ENCODE measurements at places on chromosomes 12 and 14.

DNA sequence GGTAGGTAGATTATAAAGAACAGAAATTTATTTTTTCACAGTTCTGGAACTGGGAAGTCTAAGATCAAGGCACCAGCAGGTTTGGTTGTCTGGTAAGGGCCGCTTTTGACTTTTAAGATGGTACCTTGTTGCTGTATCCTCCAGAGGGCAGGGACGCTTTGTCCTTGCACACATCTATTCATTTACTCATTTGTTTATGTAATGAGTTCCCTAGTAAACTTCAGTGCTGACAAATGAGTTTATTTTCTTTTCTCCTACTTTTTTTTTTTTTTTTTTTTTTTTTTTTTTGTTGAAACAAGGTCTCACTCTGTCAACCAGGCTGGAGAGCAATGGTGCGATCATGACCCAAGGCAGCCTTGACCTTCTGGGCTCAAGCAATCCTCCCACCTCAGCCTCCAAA lies 195.7 kb downstream of the FBXL14 start:
- no peak for DNase-seq

DNA sequence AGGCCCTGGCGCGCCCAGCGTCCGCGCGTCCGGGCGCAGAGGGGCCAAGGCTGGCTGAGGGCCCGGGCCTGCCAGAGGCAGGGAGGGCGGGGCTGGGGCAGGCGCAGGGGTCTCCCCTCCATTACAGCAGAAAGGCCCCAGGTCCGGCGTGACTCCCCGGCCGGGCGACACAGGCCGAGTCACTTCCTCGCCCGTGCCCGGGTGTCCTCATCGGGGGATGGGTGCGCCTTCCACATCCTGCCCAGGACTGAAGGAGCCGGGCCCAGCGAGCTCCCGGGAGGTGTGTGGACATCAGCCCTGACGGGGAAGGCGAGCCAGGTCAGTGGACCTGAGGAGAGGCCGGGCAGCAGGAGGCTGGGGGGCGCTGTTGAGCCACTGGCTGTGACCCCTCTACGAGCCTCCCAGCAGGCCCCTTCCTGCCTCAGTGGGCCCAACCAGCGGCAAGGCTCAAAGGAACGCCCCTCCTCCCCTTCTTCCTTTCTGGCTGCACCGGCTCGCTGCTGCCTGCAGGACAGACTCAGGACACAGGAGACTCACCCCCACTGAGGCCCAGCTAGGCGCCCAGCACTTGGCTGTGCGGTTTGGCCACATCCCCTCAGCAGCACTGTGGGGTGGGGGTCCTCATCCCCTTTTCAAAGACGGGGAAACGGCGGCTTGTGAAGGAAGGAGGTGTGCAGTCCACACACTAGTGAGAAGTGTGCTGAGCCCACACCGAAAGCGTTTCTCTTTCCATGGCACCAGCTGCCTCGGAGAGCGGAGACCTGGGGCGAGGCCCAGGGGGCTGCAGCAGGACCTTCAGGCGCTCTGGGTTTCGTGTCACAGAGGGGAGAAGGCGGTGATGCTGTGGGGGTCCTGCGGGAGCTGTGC lies 606 bp downstream of the TNFAIP2 start:
- DNase-seq, result peak; percentile 39

DNA sequence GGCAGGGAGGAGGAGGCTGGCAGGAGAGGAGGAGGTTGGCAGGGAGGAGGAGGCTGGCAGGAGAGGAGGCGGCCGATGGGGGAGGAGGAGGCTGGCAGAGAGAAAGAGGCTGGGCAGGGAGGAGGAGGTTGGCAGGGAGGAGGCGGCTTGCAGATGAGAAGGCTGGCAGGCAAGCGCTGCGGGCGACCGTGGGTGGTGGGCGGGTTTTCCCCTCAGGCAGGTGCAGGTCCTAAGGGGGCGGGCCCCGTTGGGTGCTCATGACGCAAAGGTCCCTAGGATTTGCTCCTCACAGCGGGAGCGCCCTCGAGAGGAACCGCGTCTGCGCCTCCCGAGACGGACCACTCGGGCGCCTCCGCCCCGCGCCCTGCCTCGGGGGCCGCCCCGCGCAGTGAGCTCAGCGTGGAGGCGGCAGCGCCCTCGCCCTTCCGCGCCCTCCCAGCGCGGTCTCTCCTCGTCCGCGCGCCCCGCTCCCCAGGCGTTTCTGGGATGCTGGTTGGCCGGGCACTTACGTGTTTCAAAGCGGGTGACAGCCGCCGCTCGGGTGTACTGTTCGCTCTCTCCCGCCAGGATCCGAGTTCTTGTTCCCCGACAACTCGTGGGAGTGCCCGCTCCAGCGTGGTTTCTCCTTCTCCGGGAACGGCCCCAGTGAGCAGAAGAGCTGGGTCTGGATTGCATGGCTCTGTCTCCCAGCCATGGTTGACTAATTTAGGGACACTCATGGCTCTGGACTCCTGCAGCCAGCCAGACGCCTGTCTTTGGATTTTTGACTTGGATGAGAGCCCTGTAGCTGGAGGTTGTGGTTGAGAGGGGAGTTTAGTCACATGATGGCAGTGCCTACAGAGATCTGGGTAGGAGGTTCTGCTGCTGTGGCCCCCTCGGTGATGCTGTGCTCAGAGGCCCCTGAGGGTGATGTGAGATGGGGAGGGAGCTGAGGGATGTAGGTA lies 64.1 kb upstream of the PPP4R3A start:
- no peak for DNase-seq

DNA sequence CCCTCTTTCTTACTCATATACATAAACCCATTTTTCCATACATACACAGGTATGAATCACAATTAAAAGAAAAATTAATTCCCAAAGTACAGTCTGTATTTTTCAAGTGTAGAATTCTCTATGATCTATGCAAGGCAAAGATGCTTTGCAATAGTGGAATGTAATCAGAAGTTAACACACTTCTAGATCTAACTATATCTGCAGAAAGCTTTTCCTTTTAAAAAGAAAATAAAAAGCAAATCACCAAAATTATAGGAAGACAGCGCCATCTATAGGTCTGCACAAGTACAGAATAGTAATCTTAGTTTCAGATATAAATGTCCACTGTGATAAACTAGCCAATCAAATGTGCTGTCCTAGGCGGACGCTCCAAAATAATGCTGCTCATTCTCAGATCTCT lies 22.0 kb downstream of the SLC25A21 start:
- peak; percentile 47 for DNase-seq

DNA sequence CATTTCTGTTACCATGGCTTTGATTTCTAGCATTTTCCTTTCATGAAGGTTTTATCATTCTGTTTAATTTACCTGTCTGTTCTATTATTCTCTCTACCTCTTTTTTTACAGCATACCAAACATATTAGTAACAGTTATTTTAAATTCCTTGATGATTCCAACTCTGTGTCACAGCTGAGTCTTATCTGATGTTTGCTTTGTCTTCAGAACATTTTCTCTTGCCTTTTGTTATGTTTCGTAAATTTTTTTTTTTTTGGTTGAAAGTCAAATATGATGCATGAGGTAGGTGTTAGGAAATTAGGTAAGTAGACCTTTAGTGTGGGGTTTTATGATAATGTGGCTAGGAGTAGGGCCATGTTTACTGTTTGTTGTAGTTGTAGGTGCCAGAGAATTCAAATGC lies 496.4 kb downstream of the FOXG1 start:
- no peak for DNase-seq
